K562 (cell line): ENCODE measurements at places on chromosomes 16 and 17. TPM values are rescaled to one million over a fixed set of nuclear protein-coding genes. Genes with fewer than 3 reads are reported as not detected.

DNA sequence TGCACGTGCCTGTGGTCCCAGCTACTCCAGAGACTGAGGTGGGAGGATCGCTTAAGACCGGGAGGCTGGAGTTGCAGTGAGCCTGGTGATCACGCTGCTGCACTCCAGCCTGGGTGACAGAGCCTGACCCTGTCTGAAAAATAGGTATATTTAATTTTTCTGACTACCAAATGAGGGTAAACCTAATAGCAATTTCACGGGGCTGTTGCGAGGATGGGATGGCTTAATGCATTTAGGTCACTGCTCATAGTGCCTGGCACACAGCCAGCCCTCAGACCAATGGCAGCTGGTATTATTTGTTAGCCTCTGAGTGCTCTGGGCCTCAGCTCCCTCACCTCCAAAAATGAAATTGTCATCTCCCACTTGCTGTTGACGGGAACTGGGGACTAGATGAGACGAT lies 5.9 kb upstream of the CDIP1 start:
- DNase-seq = no peak

GRCh38 chr16:79823639-79824038 lies 223.1 kb upstream of the MAF start:
- DNase-seq = no peak

Gene GCGR
- not detected in 2 replicates for total RNA-seq

DNA sequence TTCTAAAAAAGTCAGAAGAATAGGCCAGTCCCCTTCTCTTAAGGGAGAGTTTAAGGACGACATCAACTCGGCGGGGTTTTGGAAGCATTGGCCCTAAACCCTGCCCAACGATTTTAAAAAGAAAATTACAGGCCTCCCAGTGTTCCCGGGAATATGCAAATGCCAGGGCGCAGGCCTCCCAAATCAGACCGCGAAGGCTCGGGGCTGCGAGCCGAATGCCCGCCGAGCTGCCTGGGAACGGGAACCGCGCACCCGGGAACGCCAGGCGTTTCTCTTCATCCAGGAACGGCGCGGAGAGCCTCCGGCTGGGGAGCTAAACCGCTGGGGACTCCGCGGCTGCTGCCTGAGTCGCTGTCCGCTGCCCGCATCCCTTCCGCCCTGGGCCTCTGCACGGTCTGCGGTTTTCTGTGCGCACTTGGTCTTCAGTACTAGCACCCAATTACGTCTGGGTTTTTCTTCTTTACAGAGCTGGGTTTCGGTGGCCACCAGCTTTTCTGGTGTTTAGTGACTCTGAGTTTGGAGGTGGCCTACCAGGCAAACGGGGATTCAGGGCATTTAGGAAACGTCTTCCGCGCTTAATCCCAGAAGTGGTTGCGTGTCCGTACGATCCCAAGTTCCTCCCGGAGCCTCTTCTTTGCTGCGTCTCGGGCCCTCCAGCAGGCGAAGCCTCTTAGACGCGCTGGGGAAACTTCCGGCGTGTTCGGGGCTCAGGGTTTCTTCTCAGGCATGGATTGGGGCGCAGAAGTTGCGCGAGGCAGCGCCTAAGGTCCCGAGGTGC lies 5.7 kb downstream of the IRX5 start:
- no peak for DNase-seq

DNA sequence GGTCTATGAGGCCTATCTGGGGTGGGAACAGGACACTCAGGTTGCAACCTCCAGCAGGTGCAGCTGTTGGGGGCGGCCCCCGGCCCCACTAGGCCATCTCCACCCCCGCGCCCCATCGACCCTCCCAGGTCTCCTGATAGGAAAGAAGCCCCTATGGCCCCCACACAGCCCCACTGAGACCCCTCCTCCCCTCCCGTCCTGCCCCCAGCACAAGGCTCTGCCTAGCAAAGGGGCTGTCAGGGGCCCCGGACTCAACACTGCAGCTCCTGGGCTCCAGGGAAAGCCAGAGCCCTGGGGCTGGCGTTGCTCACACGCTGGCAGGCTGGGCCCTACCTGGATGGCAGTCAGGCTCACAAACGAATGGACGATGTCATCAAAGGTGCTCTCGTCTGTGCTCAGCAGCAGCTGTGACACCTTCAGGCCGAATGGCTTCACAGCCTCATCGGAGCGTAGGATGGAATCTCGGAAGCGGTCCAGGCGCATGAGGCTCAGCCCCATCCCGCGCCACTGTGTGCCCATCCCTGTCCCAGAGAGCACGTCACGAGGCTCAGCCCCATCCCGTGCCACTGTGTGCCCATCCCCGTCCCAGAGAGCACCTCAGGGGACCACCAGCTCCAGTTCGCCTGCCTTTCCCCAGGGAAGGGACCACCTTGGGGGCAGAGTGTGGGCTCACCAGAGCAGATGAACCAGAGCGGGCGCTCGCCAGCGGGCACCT lies 7.3 kb downstream of the FASN start:
- no peak for DNase-seq

DNA sequence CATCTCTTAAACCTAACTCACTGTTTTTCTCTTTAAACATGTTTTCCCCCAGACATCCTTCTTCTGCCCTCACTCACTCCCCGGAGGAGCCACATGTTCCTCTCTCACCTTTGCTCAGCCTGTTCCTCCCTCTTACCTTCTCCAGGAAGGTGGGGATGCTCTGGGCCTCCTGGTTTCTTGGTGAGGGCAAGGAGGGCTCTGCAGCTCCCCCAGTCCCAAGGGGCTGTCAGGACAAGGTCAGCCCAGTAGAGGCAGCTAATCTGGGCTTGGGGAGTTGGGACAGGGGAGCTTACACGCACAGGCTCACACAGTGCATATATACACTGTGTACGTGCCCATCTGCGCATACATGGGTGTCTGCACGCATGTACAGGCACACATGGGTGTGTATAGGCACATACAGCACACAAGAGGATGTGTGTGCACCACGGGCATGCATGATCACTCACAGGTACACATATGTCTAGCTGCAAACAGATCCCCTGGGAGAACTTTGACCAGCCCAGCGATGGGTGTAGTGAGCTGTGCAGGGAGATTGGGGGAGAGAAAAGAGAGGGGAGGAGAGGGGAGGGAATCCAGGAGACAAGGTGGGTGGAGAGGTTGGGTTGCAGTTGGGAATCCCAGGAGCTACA lies 28.6 kb upstream of the SPNS3 start:
- no peak for DNase-seq

Gene PIGL
- total RNA-seq = 27.7 and 29.6 TPM in 2 replicates

GRCh38 chr17:78378225-78379130 lies at the start of gene PGS1:
Gene PGS1 (plus strand): TSS chr17:78378649. CDS start chr17:78378666, 17 bp downstream.
- DNase-seq = peak; percentile 81

DNA sequence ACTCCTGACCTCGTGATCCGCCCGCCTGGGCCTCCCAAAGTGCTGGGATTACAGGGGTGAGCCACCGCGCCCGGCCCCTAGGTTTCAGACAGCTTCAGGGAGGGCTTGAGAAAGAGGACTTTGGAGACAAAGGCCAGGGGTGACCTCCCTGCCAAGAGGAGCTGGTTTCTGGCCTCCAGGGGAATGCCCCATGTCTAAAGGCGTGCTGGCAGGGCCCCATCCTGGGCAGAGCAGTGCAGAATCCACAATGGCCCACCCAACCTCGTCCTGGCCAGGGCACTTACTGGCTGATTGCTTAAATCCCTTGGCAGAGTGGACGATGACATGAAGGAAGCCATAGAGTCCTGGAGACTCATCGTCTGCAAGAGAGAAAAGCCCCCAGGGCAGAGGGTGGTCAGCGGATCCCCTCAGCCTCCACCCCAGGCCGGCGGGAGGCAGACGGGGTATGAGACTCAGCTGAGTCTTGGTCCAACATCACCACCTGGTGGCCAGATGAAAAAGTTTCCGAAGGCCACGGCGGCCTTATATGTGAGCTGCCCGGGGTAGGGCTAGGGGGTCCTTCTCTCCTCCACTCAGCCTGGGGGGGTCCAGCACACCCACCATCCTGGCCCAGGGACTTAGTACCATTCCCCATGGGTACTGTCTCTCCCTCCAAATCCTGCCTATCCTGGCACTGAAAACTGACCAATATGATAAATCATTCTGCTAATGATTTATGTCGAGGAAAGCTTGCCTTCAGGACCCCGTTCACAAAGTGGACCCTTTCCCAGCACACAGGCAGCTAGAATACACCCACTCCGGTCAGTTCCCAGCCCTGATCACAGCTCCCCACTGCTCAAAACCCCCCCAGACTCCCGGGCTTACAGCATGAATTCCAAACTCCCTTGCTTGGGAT lies 59.1 kb downstream of the TIMM22 start:
- peak; percentile 67 for DNase-seq

Gene MYH2
- total RNA-seq = not detected in 2 replicates

GRCh38 chr17:81354954-81355347 lies 40.3 kb upstream of the BAHCC1 start:
- DNase-seq = peak; percentile 79

DNA sequence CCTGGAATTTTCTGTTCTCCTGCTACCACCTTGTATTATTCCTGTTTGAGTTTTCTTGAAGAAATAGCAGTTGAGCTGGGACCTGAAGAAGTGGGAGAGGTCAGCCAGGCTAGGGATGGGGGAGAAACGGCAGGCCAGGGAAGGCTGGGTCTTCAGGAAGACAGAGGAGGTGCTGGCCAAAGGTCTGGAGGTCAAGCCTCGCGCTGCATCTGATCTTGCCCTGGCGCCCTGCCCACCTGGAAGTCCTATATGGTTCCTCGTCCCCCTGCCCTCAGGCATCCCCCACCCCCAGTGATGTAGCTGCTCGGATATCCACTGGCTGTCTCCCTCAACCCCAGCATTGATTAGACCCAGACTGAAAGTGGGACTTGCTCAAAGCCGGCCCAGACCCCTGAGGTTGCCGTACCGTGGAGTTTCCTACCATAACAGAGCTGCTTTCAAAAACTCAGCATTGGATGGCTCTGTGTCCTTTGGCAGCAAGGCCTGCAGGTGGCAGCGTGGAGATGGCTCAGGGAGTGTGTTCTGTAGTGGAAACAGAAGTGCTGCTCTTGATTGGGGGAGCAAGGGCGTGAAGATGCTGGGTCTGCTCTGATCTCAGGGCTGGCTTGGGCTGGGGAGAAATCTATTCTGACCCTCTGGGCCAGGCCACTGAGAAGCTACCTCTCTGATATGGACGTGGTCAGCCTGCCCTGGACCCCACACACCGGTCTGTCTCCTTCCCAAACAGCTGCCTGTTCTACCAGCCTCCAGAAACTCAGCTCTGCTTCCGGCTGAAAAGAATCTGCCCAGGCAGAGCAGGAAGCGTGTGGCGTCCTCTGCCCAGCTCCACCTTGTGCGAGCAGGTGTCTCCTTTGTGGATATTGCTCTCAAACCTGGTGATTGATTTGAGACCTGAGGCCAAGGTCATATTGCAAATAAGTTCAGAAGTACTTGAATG lies 107.0 kb upstream of the CACNG5 start:
- DNase-seq = peak; percentile 53

Gene TPSD1
- not detected in 2 replicates for total RNA-seq

DNA sequence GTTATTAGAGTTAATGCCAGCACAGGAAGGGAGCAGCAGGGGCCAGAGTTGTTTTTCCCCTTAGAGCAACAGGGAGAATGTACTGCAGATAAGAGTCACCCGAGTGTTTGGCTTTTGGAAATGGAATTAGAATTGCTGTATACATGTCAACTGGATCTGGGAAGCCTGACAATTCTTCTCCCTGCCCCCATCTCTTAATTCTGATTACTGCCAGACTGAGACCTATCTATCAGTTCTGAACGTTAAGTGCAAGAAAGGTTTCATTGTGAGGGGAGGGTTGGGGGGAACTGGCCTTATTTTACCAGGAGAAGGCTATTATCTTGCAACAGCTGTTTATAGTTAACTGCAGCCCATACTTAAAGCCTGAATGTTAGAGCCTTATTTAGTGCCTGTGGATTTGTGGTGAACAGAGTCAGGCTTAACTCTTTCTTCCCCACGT lies 424.5 kb upstream of the CDH11 start:
- DNase-seq = no peak

- no peak for DNase-seq
These were observed 21.5 kb downstream of the PHF12 start for GRCh38 chr17:28929787-28930186.

- no peak for DNase-seq
These were observed 72.6 kb downstream of the SYCE1L start for GRCh38 chr16:77271532-77272426.

- DNase-seq = no peak
These were observed 2.8 kb upstream of the TNFRSF13B start for GRCh38 chr17:16974569-16975276.

- no peak for DNase-seq
These were observed 156.0 kb downstream of the ENGASE start for GRCh38 chr17:79230576-79230975.

- no peak for DNase-seq
These were observed 157.3 kb downstream of the VPS53 start for GRCh38 chr17:557371-557770.

DNA sequence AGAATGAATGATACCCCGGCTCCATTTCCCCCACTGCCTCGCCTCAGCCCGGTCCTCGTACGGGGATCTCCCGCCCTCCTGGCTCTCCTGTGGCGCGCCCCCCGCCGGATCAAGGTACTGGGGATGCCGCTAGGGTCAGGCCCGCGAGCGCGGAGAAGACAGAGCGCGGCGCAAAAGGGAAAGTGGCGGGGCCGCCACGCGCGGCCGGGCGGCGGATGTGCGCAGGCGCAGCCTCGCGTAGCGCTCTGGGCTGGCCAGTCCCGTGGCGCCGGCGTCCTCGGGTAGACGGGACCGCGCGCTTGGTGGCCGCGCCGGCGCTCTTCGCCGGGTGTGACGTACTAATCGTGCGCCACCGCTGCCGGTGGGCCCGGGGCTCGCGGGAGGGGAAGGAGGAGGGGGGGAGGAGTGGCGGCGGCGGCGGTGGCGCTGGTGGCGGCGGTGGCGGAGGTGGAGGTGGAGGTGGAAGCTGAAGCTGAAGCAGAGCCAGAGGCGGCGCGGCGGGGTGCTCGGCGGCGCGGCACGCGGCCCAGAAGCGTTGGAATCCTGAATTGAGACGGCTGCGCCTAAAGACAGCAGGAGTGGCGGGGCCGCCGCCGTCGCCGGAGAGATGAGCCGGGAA lies at the start of gene SENP3:
Gene SENP3, plus strand, starts transcription at position 331 of the 619 bp plus-strand sequence. CDS start 1,158 bp downstream, outside the sequence.
- DNase-seq = peak; percentile 90

- no peak for DNase-seq
These were observed 24.0 kb upstream of the STH start for GRCh38 chr17:45974916-45975630.

- no peak for DNase-seq
These were observed 30.7 kb upstream of the MED9 start for GRCh38 chr17:17445925-17446665.

Gene ANKRD40CL
- not detected in 2 replicates for total RNA-seq

DNA sequence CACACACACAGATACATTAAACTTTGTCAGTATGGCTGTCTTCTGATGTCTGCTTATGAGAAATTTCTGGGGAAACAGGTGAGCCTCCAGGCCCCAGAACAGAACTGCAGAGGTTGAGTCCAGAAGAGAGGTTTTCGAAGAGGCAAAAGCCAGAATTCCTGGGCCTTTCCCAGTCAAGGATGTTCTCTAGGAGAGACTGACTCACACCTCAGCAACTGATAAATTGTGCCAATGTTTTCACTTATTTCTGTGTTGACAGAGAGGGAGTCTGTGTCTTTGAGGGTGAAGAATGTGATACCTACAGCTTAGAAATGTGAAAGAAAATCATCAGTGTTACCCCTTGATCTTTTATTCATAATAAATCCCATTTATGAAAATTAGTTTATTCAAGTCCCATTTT lies 30.3 kb downstream of the LDHD start:
- DNase-seq = no peak
